Stimulated activated CD4-positive, alpha-beta T cell treated with anti-CD3 and anti-CD28 coated beads, Interleukin-15, amount 100 ng/mL, for 24 hours (primary cell): ENCODE measurements at places on chromosomes 6 and 20.
A peak's percentile ranks its signal among the peaks of the same experiment; 100 is the strongest.

DNA sequence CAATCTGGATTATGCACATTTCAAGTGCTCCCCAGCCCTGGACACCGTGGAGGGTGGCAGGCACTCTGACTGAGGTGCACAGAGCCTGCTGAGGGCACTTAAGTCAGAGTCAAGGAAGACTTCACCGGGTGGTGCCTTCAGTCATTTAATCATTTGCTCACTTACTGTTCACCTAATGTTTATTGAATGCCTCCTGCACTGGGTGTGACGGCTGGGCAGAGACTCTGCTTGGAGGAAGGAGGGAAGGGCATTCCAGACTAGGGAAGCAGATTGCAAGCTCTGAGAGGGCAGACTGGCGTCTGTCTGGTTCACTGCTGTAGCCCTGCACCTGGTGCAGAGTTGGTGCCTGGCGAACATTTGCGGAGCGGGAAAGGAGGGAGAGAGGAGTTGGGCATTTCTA is 54.2 kb upstream of the FAM83D start:
- DNase-seq: no peak

DNA sequence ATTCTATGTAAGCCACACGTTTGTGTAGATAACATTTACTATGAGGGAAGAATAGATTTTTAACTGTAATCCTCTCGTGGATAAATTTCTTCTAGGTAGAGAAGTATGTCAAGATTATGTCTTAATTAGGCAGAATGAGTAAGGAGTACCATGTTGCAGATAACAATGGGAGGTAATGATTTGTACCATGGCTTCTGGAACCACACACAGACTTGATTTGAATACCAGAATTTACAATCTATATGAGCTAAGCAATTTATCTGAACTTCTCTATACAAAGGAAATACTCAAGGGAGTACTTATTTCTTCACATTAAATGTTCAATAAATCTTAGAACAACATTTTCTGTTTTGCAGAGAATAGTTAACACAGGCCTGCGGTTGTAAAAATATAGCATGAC is 51.5 kb downstream of the RPS12 start:
- no peak for DNase-seq

GRCh38 chr20:23926944-23927872 is 47.7 kb upstream of the CST5 start:
- no peak for DNase-seq

DNA sequence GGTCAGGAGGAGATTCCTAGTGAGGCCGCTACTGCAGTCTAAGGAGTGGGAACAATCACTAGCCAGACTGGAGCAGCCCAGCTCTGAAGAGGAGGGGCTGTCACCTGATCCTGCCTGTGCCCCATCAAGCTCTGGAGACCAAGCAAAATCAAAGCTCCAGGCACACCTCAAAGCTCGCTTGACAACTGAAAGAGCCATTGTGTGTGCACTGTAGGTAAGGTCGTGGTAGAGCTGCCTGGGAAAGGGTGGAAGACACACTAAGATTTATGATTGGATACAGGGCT is 58.2 kb downstream of the CSE1L start:
- no peak for DNase-seq

DNA sequence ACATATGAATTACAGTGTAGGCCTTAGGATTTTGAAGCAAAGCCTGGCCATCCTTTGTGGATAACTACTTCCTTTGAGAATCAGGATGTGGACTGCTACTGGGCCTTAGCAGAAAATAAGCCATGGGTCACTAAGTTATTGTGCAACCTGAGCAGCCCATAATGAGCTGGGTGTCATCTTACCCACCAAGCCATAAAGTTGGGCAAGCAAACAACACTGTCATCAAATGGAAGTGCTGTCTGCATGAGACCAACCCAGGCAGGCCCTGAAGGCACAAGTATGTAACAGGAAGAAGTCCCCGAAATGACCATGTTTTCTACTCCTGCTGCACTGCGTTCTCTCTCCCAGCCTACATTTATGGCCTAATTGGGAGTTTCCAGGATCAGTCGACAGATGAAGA is 205.6 kb upstream of the GGTLC1 start:
- no peak for DNase-seq

DNA sequence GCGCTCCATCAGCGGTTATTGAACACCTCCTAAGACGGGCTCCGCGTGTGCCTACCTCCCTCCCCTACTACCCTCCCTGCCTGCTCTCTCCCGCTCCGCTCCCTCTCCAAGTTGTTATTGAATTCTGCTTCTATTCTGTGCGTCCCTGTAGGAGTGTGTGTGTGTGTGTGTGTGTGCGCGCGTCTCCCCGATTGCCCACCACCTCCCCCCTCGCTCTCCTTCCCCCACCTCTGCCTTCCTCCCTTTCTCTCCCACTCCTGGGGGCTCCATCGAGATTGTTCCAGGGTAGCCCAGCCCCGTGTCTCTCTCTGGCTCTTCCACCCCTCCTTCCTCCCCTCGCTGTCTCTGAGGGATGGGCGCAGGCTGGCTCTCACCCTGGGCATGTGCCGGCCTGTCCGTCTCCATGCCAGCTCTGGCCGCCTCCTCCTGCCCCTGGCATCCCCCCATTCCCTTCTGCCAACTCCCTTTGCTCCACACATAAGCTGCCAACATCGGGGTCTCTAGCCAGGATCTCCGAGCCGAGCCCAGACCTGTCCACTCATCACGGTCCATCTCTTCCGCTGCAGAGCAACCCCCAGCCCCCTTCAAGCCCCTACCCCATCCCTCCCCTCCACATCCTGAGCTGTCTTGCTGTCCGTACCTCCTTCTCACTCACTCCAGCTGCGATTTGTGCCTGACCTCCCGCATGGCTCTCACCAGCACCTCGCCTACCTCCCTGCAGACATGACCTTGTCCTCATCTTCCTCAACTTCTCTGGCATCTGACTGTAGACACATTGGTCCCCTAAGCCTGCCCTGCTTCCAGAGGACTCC is 68.5 kb downstream of the SRC start:
- no peak for DNase-seq

DNA sequence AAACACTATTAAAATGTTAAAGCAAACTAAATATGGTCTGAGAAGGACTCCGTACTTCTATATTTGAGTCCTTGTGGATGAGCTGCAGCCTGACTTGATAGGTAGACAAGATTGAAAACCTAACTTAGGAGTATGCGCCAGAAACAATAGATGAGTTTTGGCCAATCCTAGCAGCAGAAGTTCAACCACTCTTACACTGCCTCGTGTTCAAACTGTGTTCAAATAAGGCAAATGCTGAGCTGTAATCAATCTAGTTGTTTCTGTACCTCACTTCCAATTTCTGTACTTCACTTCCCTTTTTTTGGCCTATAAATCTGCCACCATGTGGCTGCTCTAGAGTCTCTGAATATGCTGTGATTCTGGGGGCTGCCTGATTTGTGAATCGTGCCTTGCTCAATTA is 13.2 kb upstream of the SERINC1 start:
- no peak for DNase-seq

GRCh38 chr20:20443504-20443903 is 75.6 kb downstream of the INSM1 start:
- no peak for DNase-seq

DNA sequence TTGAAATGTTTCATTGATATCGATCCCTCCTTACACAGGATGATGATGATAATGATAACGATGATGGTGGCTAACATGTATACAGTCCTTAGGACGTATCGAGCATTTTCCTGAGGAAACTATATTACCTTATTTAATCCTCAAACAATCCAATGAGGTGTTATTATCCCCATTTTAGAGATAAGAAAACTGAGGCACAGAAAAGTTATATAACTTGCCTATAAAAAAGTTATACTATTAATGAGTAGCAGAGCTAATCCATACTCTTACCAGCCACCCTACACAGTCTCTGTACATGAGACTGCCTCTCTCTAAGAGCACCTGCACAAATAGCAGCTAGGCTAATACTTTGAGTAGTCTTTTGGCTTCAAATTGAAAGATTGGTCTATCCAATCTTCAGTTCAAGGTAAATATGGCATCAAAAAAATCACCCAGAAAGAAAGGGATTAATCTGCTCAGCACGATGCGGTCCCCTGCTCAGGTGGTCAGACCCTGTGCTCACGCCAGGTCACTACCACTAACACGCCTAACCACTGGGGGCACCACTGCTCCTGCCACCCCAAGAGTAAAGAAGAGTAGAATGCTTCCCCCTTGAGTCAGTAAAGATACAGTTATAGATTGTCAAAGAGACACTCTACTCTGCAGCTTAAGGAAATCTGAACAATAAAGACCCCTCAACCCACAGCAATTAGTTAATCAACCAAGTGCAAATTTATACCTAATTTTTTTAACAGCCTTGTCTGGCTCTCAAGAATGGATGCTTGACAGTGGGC is 15.0 kb downstream of the GABBR1 start:
- peak; percentile 5 for DNase-seq

GRCh38 chr6:146444189-146444588 is 99.4 kb upstream of the RAB32 start:
- DNase-seq: no peak

DNA sequence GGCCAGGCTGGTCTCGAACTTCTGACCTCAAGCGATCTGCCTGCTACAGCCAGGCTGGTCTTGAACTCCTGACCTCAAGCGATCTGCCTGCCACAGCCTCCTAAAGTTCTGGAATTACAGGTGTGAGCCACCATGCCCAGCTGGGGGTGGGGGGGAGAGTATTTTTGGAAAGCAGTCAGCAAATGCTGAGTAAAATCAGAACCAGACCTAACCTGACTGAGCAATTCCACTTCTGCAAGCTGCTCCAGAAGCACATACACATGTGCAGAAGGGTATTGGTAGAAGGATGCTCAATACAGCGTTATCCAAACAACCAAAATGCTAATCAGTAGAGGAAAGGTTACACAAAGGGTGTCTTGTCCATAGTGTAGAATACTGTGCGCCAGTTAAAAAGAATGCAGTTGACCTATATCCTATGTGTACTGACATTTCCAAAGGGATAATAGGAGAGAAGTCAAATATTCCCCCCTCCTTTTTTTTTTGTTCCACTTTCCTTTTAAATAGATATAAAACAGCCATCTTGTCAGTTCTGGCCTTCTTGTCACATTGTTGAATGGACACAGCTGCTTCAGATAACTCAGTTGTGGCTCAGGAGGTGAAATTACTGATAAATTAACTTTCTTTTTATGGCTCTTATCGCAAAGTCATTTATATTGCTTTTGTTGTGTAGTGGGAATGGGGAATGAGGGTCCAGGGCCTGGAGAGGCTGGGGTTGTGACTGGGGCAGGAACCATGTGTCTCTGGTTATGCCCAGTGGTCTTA is 74.6 kb downstream of the DTD1 start:
- peak; percentile 11 for DNase-seq

DNA sequence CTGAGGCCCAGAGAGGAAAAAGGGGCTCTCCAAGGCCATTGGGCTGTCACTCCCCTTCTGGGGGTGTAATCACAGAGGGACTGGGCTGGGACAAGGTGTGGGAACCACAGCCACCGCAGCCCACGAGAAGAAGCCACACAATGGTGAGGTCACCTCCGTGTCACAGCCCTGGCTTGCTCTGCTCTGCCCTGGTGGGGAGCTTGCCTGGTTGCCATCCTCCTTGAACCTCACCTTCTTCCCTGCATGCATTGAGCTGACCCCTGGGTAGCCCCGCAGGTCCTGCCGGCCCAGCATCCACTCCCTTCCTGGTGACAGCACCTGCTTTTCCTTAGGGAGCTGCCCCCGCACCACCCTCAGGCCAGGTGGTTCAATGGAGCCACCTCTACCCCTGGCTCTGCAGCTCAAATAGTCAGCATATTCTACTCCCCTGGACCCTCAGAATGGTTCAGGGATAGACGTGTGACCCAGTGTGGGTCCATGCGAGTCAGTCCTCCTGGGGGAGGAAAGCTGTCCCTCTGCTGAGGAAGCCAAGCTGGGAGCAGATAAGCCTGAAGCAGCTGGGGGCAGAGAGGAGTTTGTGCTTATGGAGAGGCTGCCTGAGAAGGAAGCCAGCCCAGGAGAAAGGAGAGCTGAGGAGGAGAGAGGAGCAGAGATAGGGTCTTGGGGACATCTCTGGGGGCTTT is 21.3 kb downstream of the RBM38 start:
- DNase-seq: peak; percentile 17

DNA sequence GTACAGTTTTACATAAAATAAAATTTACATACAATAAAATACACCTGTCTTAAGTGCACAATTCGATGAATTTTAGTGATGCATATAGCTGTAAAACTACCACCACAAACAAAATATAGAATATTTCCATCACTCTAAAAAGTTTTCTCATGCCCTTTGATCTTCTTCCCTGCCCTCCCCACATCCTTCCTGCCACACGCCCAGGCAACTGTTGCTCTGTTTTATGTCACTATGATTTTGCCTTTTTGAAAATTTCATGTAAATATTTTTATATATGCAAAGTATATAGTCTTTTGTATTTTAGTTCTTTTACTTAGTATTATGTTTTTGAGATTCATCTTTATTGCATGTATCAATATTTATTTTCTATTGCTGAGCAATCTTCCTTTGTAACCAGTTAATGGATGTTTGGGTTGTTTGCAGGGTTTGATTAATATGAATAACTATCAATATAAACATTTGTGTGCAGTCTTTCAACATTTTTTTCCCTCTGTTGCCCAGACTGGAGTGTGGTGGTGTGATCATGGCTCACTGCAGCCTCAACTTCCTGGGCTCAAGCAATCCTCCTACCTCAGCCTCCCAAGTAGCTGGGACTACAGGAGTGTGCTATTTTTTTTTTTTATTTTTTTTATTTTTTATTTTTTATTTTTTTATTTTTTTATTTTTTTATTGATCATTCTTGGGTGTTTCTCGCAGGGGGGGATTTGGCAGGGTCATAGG is 23.8 kb upstream of the SAMHD1 start:
- peak; percentile 45 for DNase-seq

GRCh38 chr6:93604951-93605350 is 185.6 kb upstream of the EPHA7 start:
- no peak for DNase-seq

DNA sequence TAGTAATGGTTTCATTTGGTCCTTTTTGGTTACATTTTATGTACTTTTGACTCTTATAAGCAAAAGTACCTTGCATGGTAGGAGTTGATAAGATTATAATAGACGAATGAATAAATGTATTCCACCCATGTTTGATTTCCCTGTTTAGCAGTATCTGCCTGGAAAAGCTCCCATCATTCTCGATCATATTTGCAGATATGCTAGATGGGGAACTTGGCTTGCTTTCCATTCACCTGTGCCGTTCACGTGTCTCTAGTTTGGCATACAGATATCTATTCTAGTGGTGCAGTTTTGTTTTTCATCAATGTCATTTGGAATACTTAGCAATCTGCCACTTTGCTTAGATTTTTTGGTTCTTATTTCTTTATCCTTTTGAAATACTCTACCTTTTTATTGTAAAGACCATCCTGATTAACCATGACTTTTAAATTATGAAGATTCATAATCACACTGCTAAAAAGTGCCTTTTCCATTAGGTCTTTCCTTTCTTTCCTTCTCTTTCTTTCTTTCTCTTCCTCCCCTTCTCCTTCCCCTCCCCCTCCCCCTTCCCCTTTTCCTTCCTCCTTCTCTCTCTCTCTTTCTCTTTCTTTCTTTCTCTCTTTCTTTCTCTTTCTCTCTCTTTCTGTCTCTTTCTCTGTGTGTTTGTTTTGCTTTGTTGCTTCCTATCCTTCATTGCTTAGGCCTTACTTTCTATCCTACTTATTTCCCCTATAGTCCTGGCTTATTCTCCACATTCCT is 40.4 kb downstream of the ANKS1A start:
- DNase-seq: no peak
